ENCODE measurements at places on chromosomes 12 and 14.
A peak's percentile ranks its signal among the peaks of the same experiment; 100 is the strongest.

DNA sequence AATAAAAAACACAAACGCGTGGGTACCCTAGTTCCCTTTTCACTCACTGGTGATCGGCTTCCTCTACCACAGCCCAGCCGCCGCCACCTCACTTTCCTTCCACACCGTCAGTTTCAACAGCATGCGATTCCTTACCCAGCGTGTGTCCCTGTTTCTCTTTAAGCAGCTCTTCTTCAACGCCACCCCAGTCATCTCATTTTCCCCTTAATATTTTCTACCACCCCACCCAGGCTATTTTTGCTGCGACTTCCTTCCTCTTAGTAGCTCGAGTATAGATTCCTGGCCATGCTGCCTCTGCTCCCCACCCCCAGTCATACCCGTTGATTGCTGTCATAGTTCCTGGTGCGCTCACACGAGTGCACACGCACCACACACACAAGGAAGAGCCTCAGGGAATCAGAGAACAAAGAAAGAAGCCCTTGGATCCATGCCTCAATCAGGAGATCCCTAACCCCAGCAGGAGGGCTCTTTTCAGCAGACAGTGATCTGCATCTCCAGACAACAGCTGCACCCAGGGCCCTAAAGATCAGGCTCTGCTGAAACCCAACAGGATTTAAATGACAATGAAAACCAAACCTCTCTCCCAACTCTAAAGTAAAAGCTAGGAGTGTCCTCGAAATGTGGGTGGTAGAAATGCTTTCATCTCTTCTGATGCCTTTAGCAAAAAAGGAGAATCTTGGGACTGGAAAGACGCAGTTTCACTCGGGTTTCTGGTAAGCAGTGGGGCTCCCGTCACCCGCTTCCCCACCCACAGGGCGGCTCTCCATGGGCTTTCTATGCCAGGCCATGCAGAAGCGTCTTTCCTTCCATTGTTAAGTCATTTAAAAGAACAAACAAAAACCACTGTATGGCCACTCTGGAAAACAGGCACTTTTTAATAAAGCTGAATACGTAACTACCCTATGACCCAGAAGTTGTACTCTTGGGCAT lies 23.8 kb downstream of the VPS37B start:
- DNase-seq: peak; percentile 24

GRCh38 chr14:101564819-101565698 lies 3.8 kb downstream of the DIO3 start:
- DNase-seq: no peak

- DNase-seq: no peak
Measured at GRCh38 chr12:55789171-55789570, 28.4 kb downstream of the SARNP start.

GRCh38 chr12:120497524-120498150 lies 1.7 kb downstream of the DYNLL1 start:
- DNase-seq: no peak

DNA sequence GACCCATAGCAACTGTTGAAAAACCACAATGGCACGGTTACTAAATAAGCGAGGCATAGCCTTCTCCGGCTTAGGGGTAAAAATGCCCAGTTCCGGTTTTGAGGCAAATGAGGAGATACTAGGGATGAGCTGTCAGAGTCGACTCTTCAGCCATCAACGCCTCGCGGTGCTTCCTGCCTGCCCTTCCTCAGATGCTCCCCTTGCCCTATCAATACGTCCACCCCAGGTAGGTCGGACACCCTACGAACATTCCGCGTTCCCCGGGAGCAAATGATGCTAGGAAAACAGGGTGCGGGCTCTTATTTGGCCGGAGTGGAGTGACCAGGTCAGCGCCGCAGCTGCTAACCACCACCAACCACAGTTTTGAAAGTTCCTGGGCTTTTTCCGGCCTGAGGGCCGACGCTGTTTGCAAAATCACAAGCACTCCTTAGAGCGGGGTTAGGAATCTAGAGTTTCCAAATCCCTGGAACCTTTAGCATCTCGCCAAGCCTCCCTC lies 1.2 kb downstream of the SRSF9 start:
- DNase-seq: no peak

DNA sequence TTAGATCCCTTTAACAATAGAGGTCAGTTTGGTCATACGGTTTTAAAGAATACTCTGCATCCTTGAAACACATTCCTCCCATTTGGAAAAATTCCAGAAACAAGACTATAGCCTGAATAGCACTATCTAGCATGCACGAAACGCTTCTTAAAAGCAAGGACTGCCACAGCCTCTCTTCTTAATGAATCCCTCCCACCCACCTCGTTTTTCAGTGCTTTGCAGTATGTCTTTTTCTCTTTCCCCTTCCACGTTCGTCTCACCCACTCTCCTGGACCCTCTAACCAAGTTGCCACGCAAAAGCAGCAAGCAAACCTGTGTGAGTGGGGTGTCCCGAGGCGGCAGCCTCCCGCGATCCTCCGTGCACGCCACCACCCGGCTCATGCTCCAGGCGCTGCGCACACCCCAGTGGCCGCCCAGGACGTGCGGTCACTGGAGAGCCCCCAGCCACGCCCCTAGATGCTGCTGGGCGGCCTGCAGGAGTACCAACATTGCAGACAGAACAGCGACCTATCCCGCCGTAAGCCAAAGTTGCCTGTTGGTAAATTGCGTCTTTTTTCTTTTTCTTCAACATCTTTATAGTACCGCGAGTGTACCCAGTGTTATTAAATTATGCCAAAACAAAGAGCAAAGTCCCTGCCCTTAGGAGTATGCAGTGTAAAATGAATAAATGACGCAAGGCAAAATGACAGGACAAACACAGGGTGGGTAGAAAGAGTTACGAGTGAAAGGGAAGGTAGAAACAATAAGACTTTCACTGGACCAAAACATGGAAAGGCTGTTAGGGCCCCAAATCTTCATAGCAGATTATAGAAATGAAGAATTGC lies at the start of gene SLC38A4:
SLC38A4 (minus strand) TSS at position 407 of the 824 bp plus-strand sequence. CDS start 32,926 bp downstream, outside the sequence.
- DNase-seq: no peak

DNA sequence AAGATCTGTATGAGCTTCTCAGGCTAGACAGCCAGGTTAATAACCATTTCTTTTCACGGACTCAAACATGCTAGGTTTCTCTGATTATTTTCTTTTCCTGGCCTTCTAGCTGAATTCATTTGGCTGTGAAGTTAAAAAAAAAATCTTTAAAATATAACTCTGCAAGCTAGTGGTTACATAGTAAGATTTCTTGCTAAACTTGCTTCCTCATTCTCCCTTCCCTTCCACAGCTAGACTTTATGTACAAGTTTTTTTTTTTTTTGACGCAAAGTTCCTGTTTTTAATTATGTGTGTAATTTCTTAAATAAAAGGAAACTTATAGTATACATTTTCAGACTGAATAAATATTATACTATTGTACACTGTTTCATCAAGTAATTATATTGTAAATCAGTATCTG lies 145.4 kb downstream of the TMTC2 start:
- no peak for DNase-seq

- DNase-seq: no peak
Measured at GRCh38 chr12:25723921-25724491, 170.9 kb upstream of the LMNTD1 start.

GRCh38 chr14:33435911-33436689 lies 497.4 kb downstream of the NPAS3 start:
- no peak for DNase-seq

GRCh38 chr12:14694145-14694714 lies 2.2 kb downstream of the GUCY2C start:
- no peak for DNase-seq

GRCh38 chr12:125050868-125051267 lies 14.4 kb upstream of the AACS start:
- no peak for DNase-seq

DNA sequence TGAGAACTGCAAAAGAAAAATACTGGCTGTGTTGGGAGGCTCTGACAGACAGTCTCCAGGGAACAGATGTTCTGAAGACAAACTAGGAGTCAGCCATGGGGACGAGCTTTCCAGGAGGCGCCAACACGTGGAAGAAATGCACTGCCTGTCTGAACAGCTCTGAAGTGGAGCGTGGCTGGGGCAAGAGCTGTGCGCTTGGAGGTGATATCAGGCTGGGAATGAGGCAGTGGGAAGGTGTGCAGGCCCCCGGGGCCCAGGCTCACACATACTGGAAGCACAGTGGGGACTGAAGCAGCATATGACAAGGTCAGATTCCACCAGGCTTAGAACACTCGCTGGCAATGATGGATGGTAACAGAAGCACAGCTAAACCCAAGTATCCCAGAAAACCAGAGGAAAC lies 17.5 kb downstream of the APPL2 start:
- no peak for DNase-seq

DNA sequence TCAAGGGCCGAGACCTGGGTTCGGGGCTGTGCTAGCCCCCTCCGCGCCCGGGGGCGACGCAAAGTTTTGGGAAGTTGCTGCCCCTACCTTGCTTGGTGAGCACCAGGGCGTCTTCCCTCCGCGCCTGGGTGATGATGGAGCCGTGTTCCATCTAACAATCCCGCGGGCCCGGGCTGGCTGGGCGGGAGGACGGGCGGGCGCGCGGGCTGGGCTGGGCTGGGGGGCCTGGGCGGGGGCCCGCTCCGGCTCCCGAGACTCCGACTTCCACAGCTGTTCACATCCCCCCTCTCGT lies 298 bp downstream of the CTDSP2 start:
- no peak for DNase-seq

GRCh38 chr14:86217523-86217922 lies 687.6 kb downstream of the FLRT2 start:
- DNase-seq: no peak

DNA sequence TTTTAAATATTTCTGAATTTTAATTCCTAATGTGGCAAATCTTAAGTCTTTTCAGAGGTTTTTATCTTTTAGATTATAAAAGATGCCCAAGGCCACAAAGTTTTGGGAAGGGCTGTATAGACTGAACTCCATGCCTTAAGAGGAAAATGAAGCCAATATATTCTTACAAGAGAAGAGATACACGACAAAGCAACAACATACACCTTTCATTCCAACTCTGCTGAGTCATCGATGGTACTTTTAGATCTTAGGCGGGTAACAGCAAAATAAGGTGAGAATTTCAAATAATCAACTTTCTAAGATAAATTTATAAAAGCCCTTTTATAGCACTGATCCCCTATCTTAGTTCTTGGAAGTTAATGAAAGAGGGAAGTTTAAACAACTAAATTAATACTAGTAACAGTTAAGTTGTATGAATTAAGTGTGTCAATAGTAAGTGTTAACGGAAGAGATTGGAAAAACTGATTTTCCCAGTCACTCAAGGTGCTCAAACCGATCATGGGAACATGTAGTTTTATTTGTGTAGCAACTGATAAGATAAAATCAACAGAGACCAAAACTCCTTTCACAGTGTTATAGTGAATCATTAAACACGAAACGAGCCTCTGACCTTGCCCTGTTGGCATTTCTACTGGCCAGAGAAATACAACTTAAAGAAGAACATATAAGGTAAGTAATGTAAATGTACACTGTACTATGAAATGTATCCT lies 18.8 kb upstream of the PIK3C2G start:
- no peak for DNase-seq

DNA sequence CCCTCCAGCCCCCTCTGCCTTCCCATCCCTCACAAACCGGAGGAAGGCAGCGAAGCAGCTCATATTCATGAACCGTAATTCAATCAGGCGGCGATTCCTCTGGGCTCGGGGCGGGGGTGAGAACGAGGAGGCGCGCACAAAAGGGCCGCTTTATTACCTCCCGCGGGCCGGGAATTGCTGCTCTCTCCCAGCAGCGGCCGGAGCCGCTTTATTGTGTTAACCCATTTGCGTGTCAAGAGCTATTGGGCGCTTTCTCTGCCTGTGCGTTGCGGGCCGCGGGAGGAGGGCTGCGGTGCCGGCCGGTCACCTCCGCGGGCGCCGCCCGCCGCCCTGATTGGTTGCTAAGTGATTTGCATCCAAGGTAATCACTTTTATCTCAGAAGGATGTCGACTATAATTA lies 4.8 kb downstream of the FAM222A start:
- no peak for DNase-seq

DNA sequence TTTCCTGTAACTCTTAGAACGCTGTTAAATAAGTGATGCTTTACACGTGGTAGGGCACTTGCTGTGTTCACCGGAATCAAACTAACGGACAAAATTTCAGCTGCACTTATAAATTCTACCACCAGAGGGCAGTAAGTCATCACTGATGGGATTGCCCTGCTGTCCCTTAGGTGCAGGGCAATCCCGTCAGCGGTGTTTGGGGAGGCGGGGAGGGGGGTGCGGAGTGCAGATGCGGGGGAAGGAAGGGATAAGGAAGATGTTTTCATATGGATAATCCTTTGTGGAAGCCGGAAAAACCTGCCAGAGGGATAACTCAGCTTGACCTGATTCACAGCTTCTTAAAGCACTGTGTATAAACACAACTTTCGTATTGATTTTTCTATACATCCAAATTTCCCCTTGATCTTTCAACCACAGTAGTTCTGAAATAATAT lies 21.7 kb upstream of the SLC10A1 start:
- peak; percentile 4 for DNase-seq

DNA sequence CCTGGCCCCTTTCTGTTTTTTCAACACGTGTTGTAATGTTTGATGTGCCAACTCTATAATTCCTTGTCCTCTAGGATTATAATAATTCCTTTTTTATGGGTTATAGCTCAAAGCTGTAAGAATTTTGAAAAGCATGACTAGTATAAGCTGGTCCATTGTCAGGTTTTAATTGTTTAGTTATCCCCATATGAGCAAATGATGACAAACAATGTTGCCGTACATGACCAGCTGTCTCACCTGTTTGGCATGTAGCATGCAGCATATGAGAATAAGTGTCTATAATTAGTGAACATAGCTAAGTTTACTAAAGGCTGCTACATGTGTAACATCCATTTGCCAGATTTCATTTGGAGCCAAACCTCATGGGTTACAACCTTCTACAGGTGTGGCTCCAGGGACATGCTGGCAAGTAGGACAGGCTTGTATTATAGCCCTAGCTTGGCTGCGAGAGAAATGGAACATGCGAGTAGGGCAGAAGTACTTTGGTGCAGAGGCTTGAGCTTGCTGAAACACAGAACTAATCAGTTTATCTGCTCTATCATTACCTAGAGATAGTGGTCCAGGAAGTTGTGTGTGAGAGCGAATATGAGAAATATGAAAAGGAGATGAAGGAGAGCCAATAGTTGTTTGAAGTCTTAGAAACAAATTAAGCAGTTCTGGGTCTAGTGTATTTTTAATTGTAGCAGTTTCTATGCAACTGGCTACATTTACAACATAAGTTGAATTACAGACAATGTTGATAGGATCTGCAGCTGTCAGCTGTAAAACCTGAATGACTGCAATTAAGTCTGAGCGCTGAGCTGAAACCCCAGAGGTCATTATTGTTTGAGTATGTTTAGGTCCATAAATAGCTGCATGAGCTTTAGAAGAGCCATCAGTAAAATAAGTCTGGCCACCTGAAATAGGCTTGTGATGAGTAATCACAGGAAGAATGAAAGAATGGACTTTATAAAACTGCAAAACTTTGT lies 22.6 kb upstream of the MAPKAPK5 start:
- no peak for DNase-seq
